ENCODE measurements at places on chromosomes 3 and 15.

GRCh38 chr3:60240492-60240891 is 1010.8 kb downstream of the FHIT start:
- DNase-seq: no peak

GRCh38 chr3:29065211-29065785 is 215.6 kb upstream of the RBMS3 start:
- DNase-seq: peak; percentile 93

- no peak for DNase-seq
Observed at GRCh38 chr3:52456169-52456799, 880 bp downstream of the NISCH start.

DNA sequence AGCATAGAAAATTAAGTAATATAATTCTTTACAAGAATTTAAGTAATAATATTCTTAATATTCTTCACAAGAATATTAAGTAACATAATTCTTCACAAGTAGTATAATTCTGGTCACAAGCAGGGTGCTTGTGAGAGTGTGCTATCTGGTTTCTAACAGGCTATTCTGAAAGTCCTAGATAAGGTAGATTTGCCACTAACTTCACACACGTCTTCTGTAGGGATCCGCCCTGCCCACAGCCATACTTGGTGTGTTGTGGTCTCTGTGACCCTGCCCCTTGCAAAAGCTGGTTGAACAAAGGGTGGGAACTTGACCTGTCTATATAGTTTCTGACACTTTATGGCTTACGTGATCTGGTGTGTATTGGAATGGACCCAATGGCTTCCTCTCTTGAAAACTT is 253.4 kb upstream of the MDFIC2 start:
- DNase-seq: no peak

- no peak for DNase-seq
Observed at GRCh38 chr15:46413799-46414198, 779.0 kb downstream of the SQOR start.

DNA sequence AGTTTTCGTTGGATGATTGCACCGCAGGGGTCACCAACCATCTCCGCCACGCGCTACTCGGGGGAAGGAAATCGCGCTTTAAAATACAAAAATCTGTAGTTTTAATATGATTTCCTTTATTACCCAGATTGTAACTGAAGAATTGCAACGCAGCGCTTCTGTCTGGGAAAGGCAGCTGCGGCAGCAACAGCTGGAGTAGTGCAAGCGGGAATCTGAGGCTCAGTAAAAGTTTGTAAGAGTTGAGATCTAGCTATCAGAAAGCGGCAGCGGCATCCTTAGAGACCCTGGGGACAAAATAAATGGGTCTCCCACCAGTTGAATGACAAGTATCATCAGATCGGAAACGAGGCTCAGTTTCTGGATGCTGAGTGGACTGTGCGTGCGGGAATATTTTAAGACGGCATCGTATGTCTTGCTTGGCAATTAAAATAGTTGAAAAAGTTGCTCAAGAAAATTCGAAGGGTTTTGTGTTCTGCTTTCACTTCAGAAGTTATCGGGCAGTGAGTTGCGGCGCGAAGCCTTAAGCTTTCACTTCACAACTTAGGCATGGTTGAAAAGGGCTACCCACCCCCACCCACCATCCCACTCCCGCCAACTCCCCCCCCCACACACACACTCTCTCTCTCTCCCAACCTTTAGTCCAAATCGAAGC is 2.7 kb downstream of the MECOM start:
- DNase-seq: no peak

DNA sequence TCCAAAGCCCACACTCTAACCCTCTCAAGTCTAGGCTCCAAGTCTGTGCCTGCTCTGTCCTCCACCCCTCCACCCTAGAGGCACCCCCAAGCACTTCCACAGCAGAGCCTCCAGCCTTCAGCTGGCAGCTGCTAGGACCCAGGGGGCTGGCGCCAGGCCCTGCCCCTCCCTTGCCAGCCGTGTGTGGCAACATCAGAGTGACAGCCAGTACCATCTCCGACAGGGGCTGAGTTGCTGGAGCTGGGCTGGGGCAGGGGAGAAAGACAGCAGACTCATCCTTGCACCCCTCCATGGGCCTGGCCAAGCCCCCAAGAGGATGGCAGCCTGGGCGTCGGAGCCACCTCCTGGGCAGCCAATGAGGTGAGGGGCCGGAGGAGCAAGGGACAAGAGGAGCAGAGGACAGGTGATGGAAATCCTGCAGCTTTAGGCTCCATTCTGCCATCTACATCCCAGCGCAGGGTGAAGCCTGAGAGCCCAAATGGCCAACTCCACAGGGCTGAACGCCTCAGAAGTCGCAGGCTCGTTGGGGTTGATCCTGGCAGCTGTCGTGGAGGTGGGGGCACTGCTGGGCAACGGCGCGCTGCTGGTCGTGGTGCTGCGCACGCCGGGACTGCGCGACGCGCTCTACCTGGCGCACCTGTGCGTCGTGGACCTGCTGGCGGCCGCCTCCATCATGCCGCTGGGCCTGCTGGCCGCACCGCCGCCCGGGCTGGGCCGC is at the start of gene GPR62:
Gene GPR62, plus strand, starts transcription at position 207 of the 718 bp plus-strand sequence. Its CDS starts 272 bp downstream, at position 479.
- no peak for DNase-seq

DNA sequence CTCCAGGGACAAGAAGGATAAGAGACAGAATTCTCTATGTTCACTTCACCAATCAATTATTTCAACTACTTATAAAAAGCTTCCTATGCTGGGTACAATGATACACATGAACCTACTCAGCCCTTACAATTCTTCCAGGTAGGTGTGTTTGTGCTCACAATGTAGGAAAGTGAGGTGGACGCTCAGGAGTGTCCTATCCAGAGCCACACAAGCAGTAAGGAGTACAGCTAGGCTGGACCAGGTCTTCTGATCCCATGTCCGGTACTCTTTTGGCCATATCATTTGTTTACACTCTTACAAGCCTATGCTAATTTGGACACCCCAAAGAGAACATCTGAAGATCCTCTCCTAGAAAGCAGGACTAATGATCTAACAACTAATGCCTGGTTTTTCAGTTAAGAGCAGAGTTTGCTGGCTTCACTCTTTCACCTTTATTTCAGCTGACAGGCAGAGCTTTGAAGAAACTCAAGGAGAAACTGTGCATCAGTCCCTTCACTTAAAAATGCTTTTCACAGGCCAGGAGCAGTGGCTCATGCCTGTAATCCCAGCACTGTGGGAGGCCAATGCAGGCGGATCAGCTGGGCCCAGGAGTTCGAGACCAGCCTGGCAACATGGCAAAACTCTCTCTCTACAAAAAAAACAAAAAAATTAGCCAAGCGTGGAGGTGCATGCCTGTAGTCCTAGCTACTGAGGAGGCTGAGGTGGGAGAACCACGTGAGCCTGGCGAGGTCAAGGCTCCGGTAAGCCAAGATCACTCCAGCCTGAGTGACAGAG is 27.5 kb downstream of the IGF2BP2 start:
- no peak for DNase-seq

- DNase-seq: no peak
Observed at GRCh38 chr3:177836671-177837070, 639.4 kb upstream of the TBL1XR1 start.

DNA sequence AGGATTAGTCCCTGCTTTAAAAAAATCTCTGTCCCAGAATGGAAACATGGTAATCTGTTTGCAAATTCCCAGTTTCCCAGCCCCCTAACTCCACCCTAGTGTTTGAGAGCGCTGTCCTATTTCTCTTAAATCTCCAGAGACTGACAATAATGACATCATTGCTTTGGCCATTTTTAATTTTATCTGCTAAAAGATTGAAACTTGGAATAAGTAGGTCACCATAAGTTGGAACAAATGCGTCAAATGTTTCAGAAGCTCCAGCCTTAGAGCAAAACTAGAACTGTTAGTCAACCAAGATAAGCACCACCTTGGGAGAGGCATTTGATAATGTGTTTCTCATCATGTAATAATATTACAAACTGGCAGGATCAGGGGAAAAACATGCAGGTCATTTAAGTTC is 25.7 kb upstream of the MB21D2 start:
- DNase-seq: no peak

Measured in amniotic stem cell (primary cell).